ENCODE measurements at places on chromosomes 12 and 14.
A peak's percentile ranks its signal among the peaks of the same experiment; 100 is the strongest.

DNA sequence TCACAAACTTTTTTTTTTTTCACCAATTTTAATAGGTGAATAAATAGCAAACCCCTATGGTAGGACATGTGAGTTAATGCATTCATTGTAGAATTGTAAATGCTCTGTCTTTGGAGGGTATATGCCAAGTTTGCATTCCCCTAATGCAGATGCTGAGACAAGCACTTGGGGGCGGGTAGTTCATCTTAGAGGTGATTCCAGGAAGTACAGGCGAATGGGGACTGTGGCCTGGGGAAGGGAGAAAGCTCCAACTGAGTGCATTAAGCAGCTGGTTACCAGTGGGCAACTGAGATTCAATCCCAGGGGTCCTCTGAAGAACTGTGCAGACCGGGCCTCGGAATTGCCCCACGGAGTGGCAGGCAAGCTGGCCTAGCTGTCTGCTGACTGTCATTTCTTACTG, 107.6 kb downstream of the ZNF664 start:
- no peak for DNase-seq

- DNase-seq = no peak
Observed at GRCh38 chr14:96895658-96896271, 98.6 kb downstream of the VRK1 start.

DNA sequence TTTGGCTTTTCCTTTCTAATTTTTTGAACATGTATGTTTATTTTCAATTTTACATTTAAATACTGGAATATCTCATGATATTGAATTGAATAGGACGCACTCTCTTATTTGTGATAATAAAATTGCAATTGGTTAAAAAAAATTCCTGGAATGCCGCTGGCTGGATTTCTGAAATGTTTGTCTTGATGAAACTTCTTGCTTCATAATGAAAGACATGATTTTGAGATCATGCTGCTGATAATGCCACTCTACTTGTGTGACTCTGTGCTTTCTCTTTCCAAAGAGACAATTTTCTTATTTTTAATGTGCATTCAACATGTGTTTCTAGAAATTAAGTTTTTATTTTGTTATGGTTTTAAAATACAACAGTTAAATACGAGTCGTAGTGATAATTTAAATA, 465.7 kb upstream of the FAR2 start:
- no peak for DNase-seq

DNA sequence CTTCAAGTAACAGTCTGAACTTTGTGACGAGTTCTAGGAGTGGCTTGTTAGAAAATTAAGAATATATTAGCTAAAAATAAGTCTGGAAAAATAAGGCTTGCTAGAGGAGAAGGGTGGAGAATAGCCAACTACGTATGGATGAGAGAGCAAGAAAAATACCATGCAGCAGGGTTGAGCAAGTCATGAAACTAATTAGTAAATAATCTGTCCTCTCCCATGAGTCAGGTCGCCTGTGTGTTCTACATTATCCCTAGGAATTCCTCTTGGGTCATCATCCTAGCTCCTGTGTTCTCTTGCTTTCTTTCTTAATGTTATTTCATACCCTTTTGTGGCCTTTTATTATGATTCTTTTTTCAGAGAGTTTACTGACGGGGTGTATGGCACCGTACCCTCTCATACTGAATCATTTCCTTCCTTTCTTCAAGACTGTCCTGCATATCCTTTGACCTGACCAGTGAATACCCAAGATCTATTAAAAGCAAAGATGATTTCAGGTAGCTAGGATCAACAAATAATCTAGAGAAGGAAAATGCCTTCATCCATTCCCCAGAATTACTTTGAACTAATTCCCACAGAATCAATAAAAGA, 177.2 kb upstream of the NPAS3 start:
- DNase-seq = no peak

DNA sequence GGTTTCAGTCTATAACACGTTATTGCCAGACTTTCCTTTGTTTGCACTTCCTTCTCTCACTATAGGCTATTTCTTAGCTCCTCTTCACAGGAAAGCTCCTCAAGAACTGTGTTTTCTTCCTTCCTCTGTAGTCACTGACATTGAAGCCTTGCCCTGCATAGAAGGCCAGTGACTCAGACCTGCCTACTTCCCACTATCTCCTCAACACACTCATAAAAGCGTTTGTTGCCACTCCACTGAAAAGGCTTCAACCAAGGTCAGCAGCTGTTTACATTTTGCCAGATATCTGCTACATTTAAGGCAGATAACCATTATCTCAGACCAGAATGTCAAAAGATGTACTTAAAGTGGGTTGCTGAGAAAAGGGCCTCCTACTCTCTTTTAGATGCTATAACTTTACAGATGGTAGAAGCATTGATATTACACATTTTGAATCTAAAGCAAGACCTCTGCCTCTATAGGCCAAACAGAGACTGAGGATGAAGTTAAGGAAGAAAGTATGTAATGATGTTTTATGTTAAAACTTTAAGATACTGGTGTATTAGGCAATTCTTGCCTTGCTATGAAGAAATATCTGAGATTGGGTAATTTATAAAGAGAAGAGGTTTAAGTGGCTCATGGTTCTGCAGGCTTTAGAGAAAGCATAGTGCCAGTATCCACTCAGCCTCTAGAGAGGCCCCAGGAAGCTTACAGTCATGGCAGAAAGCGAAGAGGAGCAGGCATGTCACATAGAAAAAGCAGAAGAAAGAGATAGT, 233.3 kb upstream of the FLRT2 start:
- no peak for DNase-seq

DNA sequence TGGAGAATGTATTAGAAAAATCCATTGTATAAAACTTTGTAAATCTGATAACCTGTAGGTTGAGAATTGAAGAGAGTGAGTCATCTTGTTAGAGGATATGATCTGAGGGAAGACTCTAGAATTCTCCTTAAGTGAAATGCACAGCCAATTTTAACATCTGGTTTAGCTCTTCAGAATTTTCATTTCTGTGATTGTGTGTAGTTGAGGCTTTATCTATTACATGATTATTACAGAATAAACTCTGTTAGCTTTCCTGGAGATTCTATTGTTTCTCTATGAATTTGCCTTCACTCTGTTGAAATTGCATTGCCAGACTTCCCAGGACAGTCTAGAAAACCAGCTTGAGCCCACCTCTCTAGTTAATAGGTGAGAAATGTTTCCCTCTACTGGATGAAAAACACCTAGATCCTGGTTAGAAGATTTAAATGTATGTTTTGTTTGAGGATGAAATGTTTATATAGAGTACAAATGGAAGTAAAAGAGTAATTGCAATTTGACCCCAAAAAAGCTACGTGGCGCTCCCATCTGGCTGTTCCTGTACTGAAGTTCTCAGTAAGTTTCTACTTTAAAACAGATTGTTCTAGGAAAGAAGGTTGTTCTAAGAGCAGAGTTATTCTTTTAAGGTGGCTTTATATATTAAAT, 2.9 kb downstream of the NUDT4 start:
- DNase-seq = no peak

DNA sequence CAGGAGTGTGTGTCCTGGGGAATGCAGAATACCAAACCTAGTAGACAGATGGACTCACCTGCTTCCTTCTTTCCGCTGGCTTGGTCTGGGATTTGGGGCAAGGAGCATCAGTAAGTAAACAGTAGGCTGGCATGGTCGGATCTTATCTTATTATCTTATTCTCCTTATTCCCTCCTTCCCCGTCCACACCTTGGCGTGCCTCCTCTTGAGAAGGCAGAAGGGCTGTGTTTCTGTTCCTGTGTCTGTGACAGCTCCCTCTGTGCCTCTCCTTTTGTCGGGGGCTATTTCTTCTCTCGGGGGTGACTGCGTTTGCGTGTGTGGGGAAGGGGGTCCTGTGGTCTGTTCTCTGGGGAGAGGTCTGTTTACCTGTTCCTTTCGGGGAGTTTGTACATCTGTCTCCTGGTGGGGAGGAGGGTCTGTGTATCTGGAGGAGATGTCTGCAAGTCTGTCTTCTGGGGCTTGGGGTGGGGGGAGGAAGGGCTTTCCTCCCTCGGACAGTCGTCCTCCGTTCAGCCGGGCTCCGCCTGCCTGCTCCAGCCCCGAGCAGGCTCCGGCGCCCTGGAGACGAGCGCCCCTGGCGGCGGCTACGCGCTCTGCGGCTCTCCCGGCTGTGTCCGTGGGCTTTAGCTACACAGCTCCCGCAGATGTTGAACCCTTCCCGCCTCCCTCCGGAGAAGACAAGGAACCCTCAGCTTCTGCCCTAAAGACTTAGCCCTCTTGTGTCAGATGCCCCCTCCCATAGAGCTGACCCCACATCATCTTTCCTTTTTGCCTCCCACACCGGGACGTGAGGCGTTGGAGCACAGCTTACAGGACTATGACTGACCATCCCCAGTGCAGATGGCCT, 4.4 kb downstream of the KRT86 start:
- peak; percentile 48 for DNase-seq

DNA sequence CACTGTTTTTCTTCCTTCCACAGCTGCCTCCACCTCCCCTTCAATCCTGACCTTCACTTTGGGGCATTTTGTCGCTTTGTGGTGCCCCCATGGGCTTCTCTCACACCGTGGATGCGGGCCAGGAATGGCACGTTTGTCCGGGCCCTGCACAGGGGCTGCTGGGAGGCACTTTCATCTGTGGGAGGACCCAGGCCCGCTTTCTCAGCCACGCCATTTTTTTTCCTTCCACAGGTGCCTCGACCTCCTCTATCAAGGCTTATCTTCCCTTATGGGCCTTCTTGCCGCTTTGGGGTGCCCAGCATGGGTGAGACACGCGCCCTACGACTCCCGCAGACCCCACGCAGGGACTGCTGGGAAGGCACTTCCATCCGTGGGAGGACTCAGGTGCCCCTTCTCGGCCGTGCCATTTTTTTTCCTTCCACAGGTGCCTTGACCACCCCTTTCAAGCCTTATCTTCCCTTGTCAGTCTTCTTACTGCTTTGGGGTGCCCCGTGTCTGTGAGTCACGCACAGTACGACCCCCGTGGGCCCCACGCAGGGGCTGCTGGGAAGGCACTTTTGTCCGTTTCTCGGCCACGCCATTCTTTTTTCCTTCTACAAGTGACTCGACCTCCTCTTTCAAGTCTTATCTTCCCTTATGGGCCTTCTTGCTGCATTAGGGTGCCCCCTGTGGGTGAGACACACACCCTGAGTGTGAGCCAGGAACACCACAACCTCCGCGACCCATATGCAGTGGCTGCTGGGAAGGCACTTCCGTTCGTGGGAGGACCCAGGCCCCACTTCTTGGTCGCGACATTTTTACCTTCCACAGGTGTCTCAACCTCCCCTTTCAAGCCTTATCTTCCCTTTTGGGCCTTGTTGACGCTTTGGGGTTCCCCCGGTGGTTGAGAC, 270.7 kb downstream of the ALG10 start:
- DNase-seq = no peak

DNA sequence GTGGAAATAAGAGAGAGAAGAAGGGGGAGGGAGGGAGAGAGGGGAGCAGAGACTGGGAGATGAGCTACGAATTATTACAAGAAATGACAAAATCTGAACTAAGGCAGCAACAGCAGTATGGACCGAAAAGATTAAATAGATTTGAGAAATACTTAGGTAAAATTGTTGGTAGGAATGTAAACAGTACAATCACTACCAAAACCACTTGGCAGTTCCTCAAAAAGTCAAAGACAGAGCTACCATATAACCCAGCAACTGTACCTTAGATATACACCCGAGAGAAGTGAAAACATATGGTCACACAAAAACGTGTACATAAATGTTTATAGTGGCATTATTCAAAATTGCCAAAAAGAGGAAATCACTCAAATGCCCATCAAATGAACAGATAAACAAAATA, 14.1 kb downstream of the KRAS start:
- DNase-seq = no peak

All from NCI-H2029 (cell line).